ENCODE measurements at places on chromosomes 12 and 14. TPM values are rescaled to one million over a fixed set of nuclear protein-coding genes. Genes with fewer than 3 reads are reported as not detected.
A peak's percentile ranks its signal among the peaks of the same experiment; 100 is the strongest.

The GLT8D2 gene
- total RNA-seq: 16.7 TPM

The HNRNPC gene
- 1,205 TPM for total RNA-seq

The ARHGEF25 gene
- 234 TPM for total RNA-seq

The ACSM4 gene
- not detected for total RNA-seq

The RGS6 gene
- total RNA-seq: not detected

The TAS2R42 gene
- total RNA-seq: not detected

GRCh38 chr12:575948-576614 lies 87.2 kb downstream of the NINJ2 start:
- DNase-seq: peak; percentile 90

GRCh38 chr14:54762296-54762695 lies 140.3 kb downstream of the GCH1 start:
- DNase-seq: no peak

- DNase-seq: no peak
These were observed 852.6 kb downstream of the LRFN5 start for GRCh38 chr14:42459171-42459685.

DNA sequence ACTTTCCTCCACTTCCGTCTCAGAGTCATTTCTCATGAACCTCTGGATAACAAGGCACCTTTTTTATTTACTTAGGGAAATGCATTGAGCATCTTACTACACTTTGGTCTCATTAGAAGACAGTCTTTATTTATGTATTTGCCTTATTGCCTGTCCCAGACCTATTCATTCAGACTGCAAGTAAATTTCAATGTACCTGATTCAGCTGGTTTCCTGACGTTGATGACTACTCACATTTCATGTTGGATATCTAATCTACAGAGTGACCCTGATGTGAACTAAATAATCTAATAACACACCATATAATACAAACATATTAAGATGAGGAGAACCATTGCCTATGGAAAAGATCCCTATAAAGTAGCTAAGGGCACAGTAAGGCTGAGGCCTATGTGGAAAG lies 267.7 kb downstream of the SLC6A15 start:
- no peak for DNase-seq

GRCh38 chr12:114339626-114340025 lies 66.3 kb downstream of the TBX5 start:
- no peak for DNase-seq

Data from SJCRH30 (cell line).